ENCODE measurements at places on chromosomes 12 and 14.

DNA sequence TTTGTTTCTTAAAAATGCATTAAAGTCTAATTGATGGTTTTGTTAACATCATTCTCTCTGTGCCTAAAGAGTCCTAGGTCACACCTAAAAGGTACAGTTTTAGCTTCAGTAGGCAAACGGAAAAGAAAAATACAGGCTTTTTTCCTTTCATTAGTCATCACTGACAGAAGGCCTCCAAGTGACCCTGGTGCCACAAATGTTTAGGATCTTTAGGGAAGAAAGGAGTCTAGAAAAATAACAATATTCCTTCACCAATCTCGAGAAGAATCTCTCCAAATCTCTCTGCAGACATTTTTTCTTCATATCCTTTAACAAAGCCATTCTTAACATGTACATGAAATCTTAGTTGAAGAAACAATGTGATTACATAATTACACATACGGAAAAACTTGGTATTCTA, 2.0 kb downstream of the DENND5B start:
- no peak for DNase-seq

DNA sequence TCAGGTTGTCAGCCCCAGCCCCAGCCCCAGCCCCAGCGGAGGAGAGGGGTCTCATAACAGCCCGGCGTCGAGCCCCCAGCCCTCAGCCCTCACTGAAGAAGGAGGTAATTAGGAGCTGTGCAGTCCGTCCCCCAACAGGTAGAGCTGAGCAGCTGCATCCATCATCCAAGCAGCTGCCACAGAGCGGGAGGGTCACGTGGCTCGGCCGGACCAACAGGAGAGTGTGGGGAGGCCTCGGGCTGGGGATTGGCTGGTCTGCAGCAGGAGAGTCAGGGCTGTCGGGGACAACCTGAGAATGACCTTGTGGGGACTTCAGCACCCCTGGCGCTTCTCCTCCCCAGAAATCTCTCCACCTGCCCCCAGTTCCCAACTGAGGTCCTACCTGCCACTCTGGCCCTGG, 29.6 kb downstream of the SMUG1 start:
- DNase-seq, result no peak

GRCh38 chr14:36320897-36321381, 502 bp upstream of the MBIP start:
- DNase-seq, result no peak

DNA sequence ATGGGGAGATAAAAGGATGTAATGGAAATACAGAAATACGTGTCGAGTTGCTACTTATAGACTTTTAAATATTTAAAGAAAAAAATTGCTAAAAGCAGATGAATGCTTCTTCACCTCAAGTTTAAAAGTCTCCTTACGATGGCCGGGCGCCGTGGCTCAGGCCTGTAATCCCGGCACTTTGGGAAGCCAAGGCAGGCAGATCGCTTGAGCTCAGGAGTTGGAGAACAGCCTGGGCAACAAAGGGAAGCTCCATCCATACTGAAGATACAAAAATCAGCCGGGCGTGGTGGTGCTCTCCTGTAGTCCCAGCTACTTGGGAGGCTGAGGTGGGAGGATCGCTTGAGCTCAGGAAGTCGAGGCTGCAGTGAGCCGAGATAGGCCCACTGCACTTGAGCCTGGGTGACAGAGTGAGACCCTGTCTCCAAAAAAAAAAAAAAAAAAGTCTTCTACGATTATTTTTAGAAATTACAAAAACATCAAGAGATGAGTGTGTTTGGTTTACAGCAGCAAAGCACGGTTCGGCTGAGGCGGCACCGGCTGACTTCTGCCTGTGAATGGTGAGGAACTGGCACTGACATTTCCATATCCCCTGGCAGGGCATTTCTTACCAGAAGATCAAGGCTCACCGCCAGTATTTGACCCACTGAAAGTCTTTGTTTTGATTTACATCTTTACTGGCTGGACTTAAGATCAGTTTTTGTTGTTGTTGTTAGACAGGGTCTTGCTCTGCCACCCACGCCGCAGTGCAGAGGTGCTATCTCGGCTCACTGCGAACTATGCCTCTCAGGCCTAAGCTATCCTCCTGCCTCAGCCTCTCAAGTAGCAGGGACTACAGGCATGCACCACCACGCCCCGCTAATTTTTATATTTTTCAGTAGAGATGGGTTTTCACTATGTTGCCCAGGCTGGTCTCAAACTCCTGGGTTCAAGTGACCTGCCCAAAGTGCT, 3.9 kb upstream of the MTA1 start:
- DNase-seq, result no peak

GRCh38 chr14:20956376-20956976, 1.2 kb downstream of the RNASE2 start:
- DNase-seq, result no peak

DNA sequence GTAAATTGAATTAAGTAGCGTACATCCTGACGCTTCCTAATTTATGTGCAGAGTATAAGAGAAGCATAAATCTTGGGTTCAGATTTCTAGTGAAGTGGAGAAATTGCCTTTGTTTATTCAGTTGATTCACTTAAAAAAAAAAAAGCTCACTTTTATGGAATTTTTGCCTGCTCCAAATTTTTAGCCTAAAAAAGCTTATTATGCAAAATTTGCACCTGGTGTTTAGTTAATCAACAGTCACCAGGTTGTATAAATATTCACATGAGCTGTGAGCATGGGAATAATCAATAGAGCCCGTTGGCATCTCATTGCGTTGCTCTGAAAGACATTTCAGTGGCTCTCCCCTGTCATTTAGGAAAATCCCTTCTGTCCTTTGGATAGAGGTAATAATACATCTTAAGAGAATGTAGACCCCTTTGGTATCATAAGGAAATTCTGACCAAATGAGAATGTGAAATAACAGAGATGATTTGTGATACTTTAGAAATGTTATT, 132.4 kb downstream of the SRGAP1 start:
- no peak for DNase-seq

DNA sequence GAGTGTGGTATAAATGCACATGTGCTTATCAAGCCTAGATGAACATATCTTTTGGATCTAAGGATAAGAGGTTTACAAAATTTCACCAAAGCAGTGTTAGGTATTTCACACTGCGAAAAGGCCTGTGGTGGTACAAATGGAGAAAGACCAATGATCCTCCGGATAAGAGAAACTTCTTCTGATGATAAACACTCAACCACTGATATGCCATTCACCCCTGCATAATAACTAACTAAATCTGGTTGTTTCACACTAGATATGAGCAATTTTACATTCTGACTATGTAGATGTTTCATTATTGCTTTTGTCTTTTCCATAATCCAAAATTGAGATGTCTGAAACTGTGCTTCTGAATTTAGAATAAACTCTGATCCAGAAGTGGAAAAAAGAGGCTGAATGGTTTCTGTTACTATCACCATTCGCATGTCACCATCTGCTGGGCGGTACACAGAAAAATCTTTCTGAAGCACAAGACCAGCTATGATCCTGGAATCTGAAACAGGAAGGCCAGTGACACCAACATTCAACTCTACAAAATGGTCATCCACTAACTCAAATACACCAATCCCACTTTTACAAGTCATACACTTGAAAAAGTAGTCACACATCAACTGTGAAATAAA, 1.3 kb downstream of the BBS10 start:
- no peak for DNase-seq

DNA sequence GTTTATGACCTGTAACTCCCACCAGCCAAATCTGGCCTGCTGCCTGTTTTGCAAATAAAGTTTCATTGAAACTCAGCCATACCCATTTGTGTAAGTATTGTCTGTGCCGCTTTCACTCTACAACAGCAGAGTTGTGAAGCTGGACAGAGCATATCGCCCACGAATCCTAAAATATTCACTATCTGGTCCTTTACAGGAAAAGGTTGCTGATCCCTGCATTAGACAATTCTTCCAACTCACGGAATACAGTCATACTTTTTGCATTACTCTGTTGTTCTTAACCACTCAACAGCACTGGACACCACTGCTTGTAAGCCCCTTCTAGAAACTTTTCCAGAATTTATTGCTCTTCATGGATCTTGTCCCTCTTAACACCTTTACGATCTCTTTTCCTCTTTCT, 435.4 kb downstream of the EGLN3 start:
- no peak for DNase-seq

GRCh38 chr12:3416159-3416558, 74.8 kb upstream of the PRMT8 start:
- no peak for DNase-seq

DNA sequence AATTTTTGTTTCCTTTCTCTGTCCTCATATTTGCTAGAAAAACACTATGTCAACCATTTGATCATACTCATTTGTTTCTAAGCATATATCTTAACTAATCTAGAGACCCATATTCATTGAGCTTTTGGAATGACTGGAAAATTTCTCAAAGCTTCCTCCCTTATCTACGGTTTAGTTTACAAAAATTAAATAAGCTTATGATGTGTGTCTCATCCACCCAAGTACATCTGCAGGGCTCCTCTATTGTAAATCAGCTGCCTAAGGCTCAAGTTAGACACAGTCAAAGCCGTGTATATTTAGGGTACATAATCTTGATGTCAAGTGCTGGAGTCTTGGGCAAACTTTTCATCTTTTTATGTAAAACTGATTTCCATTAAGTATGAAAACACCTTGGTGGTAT, 370.5 kb downstream of the DIO2 start:
- no peak for DNase-seq

- no peak for DNase-seq
Measured at GRCh38 chr14:51811706-51812105, 48.7 kb upstream of the GNG2 start.

GRCh38 chr12:75087654-75088053, 122.0 kb downstream of the KCNC2 start:
- DNase-seq, result no peak

All from stimulated activated CD4-positive, alpha-beta T cell treated with anti-CD3 and anti-CD28 coated beads, Interleukin-1b, Interleukin-23, amount 100 ng/mL, for 1 hour (primary cell).